Mesothelial cell of epicardium (in vitro differentiated cells): ENCODE measurements at places on chromosomes 1 and 21. TPM values are rescaled to one million over a fixed set of nuclear protein-coding genes. Genes with fewer than 3 reads are reported as not detected.

- no peaks in the 10 kb centered on the region for H3K36me3 ChIP-seq
- peaks cover 15% of the 10 kb centered on the region for H3K27me3 ChIP-seq
- H3K4me1 ChIP-seq = peaks cover 39% of the 10 kb centered on the region
- H3K4me3 ChIP-seq = no peak overlapping the region
- DNase-seq = no peak
Measured at GRCh38 chr1:63122079-63122478, 200.3 kb upstream of the FOXD3 start.

HAO2 gene
- 0.16 to 0.27 TPM in 2 of 3 replicates, not detected in the other for total RNA-seq

- H3K36me3 ChIP-seq = no peaks in the 10 kb centered on the region
- H3K4me1 ChIP-seq = no peaks in the 10 kb centered on the region
- H3K27ac ChIP-seq = no peak overlapping the region
- DNase-seq = no peak
Measured at GRCh38 chr1:199204231-199204630, 565.4 kb downstream of the PTPRC start.

GRCh38 chr1:47023268-47024140, at the start of gene CYP4X1:
Gene CYP4X1, plus strand, starts transcription at chr1:47023669. Its CDS starts 149 bp downstream, at chr1:47023818.
- H3K27ac ChIP-seq = no peak within 1 kb of the TSS
- H3K4me1 ChIP-seq = peaks cover 14% of the 10 kb centered on the region
- peak within 1 kb of the TSS; percentile 65 for H3K4me3 ChIP-seq
- no peaks in the 10 kb centered on the region for H3K36me3 ChIP-seq
- H3K27me3 ChIP-seq = peaks cover 64% of the 10 kb centered on the region
- peak; percentile 26 for DNase-seq

CRYZL1 gene
- 63.0 to 68.3 TPM (median 65.1 TPM) in 3 replicates for total RNA-seq

DNA sequence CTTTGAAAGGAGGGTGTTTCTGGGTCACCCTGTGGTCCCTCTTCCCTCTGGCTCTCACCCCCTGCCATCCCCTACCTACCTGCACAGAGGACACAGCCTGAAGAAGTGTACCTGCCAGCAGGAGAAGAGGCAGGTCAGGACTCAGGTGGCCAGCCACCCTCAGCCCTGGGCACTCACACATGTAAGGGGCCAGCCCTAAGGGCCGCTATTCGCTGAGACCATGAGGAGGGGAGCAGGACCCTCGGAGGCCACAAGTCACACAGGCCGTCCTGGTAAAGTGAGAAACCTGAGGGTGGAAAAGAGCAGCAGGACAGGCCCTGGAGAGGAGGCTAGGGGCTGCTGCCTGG, 1.2 kb downstream of the ZNF692 start:
- H3K27me3 ChIP-seq = peaks cover 6% of the 10 kb centered on the region
- peak overlapping the region; percentile 97 for H3K27ac ChIP-seq
- peak overlapping the region; percentile 82 for H3K4me3 ChIP-seq

UMODL1 gene
- not detected in 3 replicates for total RNA-seq

DNA sequence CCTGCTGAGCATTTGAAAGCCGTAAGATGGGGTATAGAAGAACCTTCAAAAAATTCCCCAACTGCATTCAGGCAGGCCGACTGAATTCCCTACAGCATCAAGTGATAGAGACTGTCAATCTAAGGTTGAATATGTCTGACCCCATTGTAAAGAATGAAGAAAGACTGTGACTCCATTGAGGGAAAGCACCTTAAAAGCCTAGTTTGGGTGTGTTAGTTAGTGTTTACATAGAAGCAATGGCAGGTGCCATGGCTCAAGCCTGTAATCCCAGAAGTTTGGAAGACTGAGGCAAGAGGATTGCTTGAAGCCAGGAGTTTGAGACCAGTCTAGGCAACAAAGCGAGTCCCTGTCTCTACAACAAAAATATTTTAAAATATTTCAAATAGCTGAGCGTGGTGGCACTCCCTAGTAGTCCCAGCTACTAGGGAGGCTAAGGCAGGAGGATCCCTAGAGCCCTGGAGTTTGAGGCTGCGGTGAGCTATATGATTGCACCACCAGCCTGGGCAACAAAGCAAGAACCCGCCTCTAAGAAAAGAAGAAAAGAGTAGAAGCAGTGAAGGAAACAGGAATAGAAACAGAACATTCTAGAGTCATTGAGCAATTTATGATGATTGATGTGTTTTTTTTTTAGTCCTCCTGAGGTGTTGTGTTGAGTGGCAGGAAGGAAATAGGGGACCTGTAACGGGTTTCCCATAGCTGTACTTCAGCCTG, 15.4 kb downstream of the POLR3GL start:
- H3K4me1 ChIP-seq = peaks cover 8% of the 10 kb centered on the region
- H3K27me3 ChIP-seq = no peaks in the 10 kb centered on the region
- DNase-seq = no peak

- no peaks in the 10 kb centered on the region for H3K27me3 ChIP-seq
- peak overlapping the region; percentile 53 for H3K27ac ChIP-seq
- H3K4me3 ChIP-seq = no peak overlapping the region
- H3K36me3 ChIP-seq = no peaks in the 10 kb centered on the region
- H3K4me1 ChIP-seq = peaks cover 11% of the 10 kb centered on the region
Measured at GRCh38 chr1:36203554-36204346, 20.5 kb upstream of the THRAP3 start.

- no peaks in the 10 kb centered on the region for H3K36me3 ChIP-seq
- no peak overlapping the region for H3K27ac ChIP-seq
- H3K4me3 ChIP-seq = no peak overlapping the region
- no peak for DNase-seq
Measured at GRCh38 chr1:110570307-110570706, 35.9 kb downstream of the KCNA2 start.

- no peaks in the 10 kb centered on the region for H3K27me3 ChIP-seq
- peak overlapping the region; percentile 61 for H3K27ac ChIP-seq
- no peak for DNase-seq
- H3K36me3 ChIP-seq = peaks cover 3% of the 10 kb centered on the region
Measured at GRCh38 chr1:1779691-1780597, 1.7 kb upstream of the NADK start.

PPIAL4G gene
- total RNA-seq = 0.13 TPM in 1 of 3 replicates, not detected in the others

DNA sequence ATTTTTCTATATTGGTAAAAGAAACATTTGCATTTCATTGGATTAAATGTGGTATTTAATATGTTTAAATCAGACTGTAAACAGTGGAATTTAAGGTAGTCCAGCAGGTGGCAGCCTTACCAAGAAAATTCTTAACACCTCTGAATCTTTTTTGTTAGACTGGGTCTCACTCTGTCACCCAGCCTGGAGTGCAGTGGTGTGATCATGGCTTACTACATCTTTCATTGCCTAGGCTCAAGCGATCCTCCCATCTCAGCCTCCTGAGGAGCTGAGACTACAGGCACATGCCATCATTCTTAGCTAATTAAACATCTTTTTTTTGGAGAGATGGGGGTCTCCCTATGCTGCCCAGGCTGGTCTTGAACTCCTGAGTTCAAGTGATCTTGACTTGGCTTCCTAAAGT, 98.8 kb downstream of the RABGAP1L start:
- H3K27me3 ChIP-seq = no peaks in the 10 kb centered on the region
- peaks cover 2% of the 10 kb centered on the region for H3K36me3 ChIP-seq
- no peak overlapping the region for H3K4me3 ChIP-seq
- no peak overlapping the region for H3K27ac ChIP-seq
- no peak for DNase-seq

DNA sequence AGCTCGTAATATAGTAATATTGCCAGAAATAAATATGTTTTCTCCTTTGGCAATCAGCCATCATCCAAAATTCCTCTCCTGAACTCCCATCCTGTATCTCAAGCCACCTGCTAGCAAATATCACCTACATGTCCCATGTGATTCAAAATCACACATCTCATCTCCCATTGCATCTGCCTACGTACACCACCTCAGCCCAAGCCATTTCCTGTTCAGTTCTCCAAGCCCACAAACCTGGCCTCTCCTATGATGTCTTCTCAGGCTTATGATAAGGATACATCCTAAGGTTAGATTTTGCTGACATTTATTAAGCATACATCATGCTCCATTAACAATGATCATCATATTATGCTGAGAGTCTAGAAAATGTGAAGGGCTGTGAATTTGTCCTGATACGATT, 31.9 kb upstream of the DEGS1 start:
- no peak overlapping the region for H3K27ac ChIP-seq
- peaks cover 29% of the 10 kb centered on the region for H3K36me3 ChIP-seq
- no peaks in the 10 kb centered on the region for H3K27me3 ChIP-seq
- H3K4me1 ChIP-seq = no peaks in the 10 kb centered on the region
- no peak overlapping the region for H3K4me3 ChIP-seq

- H3K4me1 ChIP-seq = peaks cover 19% of the 10 kb centered on the region
- H3K36me3 ChIP-seq = peaks cover 27% of the 10 kb centered on the region
- no peaks in the 10 kb centered on the region for H3K27me3 ChIP-seq
Measured at GRCh38 chr1:19308509-19308907, 3.4 kb downstream of the AKR7A2 start.

DNA sequence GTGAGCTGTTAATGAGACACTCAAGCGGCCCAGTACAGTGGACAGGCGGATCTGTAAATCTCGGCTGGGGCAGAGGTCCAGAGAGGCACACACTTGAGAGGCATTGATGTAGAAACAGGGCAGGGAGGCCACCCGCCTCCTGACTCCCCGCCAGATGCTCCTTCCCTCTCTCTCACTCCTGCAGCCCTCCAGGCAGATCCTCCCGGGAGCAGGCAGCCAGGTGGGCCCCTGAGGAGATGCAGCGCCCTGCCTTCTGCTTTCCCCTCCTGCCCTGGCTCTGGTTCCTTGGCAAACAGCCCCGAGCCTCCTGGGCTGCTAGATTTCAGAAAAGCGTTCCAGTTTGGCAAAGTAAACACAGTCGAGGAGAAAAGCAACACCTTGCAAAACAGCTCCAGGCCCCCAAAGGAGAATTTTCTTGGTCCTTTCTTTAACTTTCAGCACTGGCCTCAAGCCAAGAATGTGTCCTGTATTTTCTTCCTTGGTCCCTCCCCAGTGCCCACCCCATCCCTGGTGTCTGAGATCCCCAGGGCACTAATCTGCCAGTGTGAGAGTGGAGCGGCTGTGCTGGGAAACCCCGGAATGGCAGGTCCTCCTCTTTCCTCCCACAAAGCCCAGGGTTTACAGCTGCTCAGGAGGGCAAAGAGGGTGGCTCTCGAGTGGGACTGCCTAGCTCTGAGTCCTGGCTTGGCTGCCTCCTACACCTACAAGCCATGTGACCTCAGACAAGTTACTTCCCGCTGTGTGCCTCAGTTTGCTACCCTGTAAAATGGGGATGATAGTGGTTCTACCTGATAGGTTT, 29.4 kb upstream of the IFNLR1 start:
- H3K4me1 ChIP-seq = peaks cover 21% of the 10 kb centered on the region
- DNase-seq = peak; percentile 58
- H3K27ac ChIP-seq = peak overlapping the region; percentile 78
- H3K27me3 ChIP-seq = peaks cover 14% of the 10 kb centered on the region

DNA sequence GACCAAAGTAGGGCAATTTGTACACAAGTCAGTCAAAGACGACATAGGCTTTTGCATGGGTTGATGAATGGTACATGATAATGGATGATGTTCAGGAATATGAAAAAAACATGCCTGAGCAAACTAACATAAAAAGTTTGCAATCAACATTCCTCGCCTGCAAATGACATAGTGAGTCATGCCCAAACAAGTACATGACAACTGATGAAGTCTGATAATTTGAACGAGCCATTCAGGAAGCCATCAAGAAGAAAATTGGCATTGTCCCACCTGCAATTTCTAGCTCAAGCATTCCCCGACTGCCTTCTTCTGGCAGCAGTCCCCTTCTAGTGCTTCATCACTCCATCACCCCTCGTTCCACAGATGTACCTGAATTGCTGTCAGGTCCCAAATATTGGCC, 118.4 kb upstream of the NR5A2 start:
- no peak overlapping the region for H3K4me3 ChIP-seq
- H3K36me3 ChIP-seq = peaks cover 3% of the 10 kb centered on the region
- H3K27me3 ChIP-seq = peaks cover 15% of the 10 kb centered on the region
- no peak overlapping the region for H3K27ac ChIP-seq
- no peak for DNase-seq

WLS gene
- total RNA-seq = 203 to 225 TPM (median 217 TPM) in 3 replicates

DNA sequence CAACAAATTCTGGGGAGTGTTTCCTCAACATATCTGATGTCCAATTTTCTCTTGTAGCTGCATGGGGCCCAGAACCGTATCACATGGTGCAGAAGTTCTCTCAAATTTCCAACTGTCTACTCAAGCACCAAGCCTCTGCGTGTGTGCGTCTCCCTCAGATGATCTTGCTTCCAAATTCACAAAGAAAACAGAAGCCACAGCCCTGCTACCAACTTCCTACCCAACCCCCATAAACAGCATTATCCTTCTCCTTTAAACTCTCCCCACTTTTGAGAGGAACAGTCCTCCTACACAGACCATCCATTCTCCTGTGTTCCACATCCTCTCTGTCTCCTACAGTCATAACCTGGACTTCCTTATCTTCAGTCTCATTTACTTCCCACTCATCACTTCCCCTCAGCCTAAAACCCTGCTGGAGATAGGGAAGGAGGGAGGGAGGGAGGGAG, 354.1 kb downstream of the SMYD3 start:
- H3K27ac ChIP-seq = peak overlapping the region; percentile 18
- peaks cover 2% of the 10 kb centered on the region for H3K36me3 ChIP-seq
- peaks cover 10% of the 10 kb centered on the region for H3K4me1 ChIP-seq
- H3K27me3 ChIP-seq = no peaks in the 10 kb centered on the region
- no peak for DNase-seq
- H3K4me3 ChIP-seq = no peak overlapping the region

GRCh38 chr1:64246294-64246917, 43.0 kb downstream of the UBE2U start:
- no peaks in the 10 kb centered on the region for H3K36me3 ChIP-seq
- H3K27ac ChIP-seq = peak overlapping the region; percentile 39
- H3K4me1 ChIP-seq = peaks cover 49% of the 10 kb centered on the region

- peaks cover 7% of the 10 kb centered on the region for H3K4me1 ChIP-seq
- no peak for DNase-seq
- H3K4me3 ChIP-seq = no peak overlapping the region
Measured at GRCh38 chr1:178465011-178465410, 31.8 kb downstream of the CLEC20A start.

- no peaks in the 10 kb centered on the region for H3K27me3 ChIP-seq
- no peaks in the 10 kb centered on the region for H3K36me3 ChIP-seq
- H3K4me3 ChIP-seq = no peak overlapping the region
- DNase-seq = no peak
Measured at GRCh38 chr1:170461762-170462384, 70.1 kb upstream of the GORAB start.

GRCh38 chr1:208240662-208241355, 3.4 kb downstream of the PLXNA2 start:
- no peak overlapping the region for H3K4me3 ChIP-seq
- no peaks in the 10 kb centered on the region for H3K36me3 ChIP-seq
- no peak for DNase-seq
- no peak overlapping the region for H3K27ac ChIP-seq
- peaks cover 68% of the 10 kb centered on the region for H3K4me1 ChIP-seq
- H3K27me3 ChIP-seq = peaks cover 16% of the 10 kb centered on the region

DNA sequence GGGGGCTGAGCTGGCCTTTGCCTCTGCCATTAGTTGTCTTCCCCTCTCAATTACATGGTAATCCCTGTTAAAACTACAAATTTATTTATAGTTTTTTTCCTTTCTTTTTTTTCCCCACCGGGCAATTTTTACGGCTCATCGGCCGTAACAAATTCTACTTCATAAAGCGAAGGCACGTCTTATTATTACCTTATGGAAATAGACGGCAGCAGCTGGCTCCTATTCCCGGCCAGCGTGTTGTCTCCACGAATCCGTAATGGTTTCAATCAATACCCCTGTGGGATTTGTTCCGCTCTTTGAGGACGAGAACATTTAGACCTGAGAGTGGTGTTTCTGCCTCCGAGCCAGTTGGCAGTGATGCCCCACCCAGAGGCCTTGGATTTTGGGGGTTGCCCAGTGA, 52.4 kb upstream of the IGSF21 start:
- no peaks in the 10 kb centered on the region for H3K4me1 ChIP-seq
- no peak overlapping the region for H3K27ac ChIP-seq
- peaks cover 73% of the 10 kb centered on the region for H3K27me3 ChIP-seq
- H3K4me3 ChIP-seq = no peak overlapping the region
- DNase-seq = no peak
- H3K36me3 ChIP-seq = no peaks in the 10 kb centered on the region

GUCA2B gene
- not detected in 3 replicates for total RNA-seq

UBL4B gene
- 10.2 to 11.7 TPM (median 10.7 TPM) in 3 replicates for total RNA-seq

GRCh38 chr1:202304375-202304774, 37.4 kb downstream of the UBE2T start:
- H3K4me1 ChIP-seq = no peaks in the 10 kb centered on the region
- H3K4me3 ChIP-seq = no peak overlapping the region
- H3K27ac ChIP-seq = no peak overlapping the region
- H3K27me3 ChIP-seq = peaks cover 16% of the 10 kb centered on the region
